ENCODE measurements at places on chromosomes 1 and 21. TPM values are rescaled to one million over a fixed set of nuclear protein-coding genes. Genes with fewer than 3 reads are reported as not detected.

Gene PKNOX1
- 28.7 TPM for total RNA-seq

- no peak overlapping the region for H3K27ac ChIP-seq
- H3K4me1 ChIP-seq = no peaks in the 10 kb centered on the region
- no peaks in the 10 kb centered on the region for H3K36me3 ChIP-seq
- DNase-seq = no peak
- H3K27me3 ChIP-seq = no peaks in the 10 kb centered on the region
Observed at GRCh38 chr1:192160196-192160595, 1.9 kb downstream of the RGS18 start.

DNA sequence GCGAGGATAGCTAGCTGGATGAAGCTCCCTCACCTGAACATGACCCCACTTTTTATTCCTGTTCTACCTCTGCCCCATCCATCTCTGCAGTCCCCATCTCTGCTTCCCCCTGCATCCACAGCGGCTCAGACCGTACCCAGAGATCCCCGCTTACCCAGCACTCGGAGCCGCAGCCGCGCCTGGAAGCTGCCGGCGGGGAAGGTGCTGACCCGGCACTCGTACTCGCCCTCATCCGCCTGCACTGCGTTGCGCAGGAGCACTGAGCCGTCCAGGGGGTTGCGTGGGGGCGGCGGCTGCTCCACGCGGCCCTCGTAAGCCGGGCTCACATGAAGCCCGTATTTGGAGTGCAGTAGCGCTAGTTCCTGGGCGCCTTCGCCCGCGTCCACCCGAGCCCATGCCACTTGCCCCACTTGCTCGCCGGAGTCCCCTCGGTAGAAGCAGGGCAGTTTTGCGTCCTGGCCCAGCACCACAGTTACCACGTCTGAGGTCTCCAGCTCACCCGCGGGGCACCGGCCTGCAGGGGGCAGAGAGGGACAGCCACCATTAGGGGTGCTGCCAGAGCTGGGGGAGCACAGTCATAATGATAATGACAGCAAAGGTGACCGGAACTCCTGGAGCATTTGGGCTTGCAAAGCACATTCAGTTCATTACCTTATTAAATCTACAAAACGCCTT, 9.8 kb downstream of the NECTIN4 start:
- H3K4me1 ChIP-seq = peaks cover 14% of the 10 kb centered on the region
- peaks cover 24% of the 10 kb centered on the region for H3K27me3 ChIP-seq
- H3K4me3 ChIP-seq = no peak overlapping the region
- peaks cover 5% of the 10 kb centered on the region for H3K36me3 ChIP-seq
- H3K27ac ChIP-seq = no peak overlapping the region
- no peak for DNase-seq

DNA sequence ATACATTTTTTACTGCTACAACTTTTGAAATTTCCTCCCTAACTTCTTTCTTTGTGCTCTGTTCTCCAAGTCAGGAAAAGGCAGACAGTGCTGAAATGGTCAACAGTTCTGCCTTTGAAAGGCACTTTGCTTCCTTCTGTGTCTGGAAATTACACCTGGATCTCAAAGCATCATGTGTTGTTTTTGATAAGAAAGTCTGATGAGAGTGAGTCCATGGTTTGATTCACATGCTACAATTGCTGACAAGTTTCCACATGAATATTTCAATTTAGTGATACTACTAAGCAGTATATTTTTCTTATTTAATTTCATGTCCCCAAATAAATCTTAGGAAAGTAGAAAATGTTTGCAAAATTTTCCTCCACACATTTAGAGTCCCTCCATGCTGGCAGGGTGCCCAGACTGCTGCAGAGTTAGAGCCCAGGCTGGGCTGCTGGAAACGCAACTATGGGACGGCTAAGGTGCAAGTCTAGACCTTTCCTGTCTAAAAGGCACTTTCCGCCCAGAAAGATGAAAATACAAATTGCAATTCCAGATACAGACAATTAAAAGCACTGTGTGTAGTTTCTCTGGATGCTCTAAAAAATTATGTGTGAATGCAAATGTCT, 96.6 kb upstream of the RUNX1 start:
- H3K4me3 ChIP-seq = no peak overlapping the region
- H3K36me3 ChIP-seq = no peaks in the 10 kb centered on the region
- DNase-seq = no peak
- no peaks in the 10 kb centered on the region for H3K4me1 ChIP-seq
- no peak overlapping the region for H3K27ac ChIP-seq
- H3K27me3 ChIP-seq = no peaks in the 10 kb centered on the region

Gene TRIM45
- 6.7 TPM for total RNA-seq

Measured in glutamatergic neuron (in vitro differentiated cells).